GM23338 (cell line): ENCODE measurements at places on chromosomes 4 and X.
A peak's percentile ranks its signal among the peaks of the same experiment; 100 is the strongest.

DNA sequence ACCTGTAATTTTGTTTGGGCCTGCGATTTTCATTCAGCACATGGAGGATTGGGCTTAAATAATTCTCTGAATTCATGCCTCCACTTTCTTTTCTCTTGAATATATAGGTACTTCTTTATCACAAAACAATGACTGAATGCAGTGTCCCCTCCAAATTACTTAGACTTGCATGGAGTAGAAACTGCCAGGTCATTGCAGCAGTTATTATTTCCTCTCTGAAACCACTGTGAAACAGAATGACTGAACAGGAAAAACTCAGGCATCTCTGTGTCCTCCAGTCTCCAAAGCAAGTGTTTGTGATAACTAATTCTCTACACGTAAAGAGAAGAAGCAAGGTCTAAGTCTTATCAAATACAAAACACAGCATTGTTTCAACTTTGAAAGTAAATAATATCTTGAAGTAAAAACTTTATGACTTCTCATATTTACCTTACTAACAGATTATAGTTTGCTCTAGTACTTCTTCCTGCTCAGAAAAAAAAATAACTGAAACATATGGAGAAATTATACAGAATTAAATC, 144.5 kb upstream of the DIAPH2 start:
- DNase-seq = no peak

DNA sequence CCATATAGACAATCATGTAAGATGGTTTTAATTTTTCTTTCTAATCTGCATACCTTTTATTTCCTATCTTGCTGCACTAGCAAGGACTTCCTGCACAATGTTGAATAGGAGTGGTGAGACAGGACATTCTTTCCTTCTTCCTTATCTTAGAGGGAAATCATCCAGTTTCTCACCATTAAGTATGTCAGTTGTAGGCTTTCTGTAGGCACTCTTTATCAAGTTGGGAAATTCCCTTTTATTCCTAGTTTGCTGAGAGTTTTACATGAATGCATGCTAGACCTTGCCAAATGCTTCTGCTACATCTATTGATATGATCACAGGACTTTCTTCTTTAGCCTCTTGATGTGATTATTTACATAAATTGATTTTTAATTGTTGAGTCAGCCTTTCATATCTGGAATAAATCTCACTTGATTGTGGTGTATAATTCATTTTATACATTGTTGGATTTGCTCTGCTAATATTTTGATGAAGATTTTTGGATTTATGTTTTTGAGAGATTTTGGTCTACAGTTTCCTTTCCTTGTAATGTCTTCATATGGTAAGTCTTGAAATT, 23.8 kb downstream of the RNF175 start:
- DNase-seq = no peak

- no peak for DNase-seq
These were observed 325.0 kb downstream of the EVC2 start for GRCh38 chr4:5383191-5383980.

DNA sequence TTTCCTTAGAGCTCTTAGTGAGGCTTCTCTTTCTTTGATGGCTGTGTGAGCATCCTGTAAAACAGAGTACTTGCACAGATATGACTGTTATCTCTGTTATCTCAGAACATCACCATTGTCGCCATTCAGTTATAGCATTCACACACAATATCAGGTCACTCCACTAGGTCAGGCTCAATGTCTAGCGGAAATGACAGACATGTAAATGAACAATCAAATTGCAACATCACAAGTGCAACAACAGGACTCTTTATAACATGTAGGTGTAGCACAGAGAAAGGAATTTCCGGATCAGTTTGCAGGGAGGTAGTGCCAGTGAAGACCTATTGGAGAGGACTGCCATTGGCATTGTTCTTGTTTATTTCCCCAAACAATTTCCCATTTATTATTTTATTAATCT, 43.2 kb upstream of the IGSF1 start:
- DNase-seq = no peak

GRCh38 chrX:106397788-106398538, 213.8 kb upstream of the RADX start:
- DNase-seq = peak; percentile 21

DNA sequence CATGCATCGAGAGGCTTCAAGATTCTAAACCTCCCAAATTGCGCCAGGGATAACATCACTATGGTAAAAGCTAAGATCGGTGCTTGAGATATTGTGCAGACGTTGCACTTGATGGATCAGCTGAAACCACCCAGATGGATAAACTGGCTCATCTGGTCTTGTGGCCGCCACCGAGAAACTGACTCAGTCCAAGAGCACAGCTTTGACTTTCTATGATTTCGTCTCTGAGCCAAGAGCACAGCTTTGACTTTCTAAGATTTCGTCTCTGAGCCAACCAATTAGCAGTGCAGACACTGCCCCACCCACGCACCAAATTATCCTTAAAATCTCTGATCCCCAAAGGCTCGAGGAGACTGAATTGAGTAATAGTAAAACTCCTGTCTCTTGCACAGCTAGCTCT, 687.2 kb downstream of the FAM133A start:
- no peak for DNase-seq

DNA sequence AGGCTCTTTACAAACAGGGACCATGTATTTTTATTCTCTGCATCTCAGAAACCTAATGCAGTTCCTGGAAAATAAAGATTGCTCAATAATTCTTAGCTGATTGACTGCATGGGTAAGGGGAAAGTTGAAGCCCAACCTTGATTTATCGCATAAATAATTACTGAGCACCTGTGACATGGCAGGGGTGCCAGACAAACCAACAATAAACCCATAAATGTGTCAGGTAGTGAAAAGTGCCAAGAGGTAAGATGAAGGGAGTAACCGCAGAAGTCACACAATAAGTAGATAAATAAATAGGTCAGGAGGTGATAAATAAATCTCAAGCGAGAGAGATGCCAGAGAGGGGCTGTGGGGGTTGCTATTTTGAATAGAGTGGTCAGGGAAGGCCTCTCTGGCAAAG, 20.1 kb upstream of the AP1S2 start:
- DNase-seq = no peak
